ENCODE measurements at places on chromosomes 12 and 14.

GRCh38 chr12:107320929-107321631 is 227.7 kb upstream of the CRY1 start:
- peak; percentile 69 for DNase-seq

DNA sequence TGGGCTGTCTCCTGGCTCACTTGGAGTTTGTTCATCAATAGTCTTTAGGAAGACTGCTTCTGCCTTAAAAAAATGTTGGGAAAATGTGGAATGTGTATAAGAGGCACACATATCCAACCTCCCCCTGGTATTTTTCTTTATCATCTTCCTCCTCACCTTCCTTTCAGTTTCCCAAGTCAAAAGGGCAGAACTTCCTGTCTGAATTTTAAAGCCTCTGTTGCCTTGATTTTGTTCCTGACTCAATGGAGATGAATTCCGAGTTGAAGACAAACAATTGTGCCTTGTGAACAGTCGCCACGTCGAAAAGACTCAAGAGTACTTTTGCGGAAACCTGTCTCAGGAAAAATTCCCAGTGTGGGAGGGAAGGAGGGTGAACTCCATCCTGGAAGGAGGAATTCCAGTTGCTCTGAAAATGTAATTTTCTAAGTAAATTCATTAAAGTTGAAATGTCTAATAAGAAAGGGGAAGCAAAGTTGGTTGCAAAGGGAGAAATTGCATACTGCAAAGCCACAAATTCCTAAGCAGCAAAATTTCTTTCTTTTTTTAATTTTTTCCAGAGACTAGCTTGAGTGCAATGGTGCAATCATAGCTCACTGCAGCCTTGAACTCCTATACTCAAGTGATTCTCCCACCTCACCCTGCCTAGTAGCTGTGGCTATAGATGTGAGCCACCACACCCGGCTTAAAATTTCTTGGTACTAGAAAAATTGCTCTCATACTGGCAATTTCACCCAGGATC is 50.2 kb upstream of the ELK3 start:
- DNase-seq: no peak

- DNase-seq: no peak
Observed at GRCh38 chr12:53011889-53012288, 5.6 kb downstream of the EIF4B start.

DNA sequence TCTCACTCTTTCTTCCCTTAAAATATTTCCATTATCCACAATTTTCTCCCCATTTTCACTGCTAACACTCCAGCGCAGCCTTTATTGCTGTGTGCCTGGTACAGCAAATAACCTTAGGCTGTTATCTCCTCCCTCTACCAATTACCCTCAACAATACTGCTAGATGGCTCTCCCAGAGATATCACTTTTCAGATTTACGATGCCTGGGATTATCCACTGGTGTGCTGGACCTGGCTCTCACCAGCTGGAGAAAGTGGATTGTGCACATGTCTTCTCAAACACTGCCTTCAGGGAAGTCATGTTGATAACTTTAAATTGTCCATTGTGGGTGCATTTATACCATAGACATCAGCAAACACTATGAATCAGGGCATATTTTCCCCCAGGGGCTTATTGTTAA is 101.9 kb upstream of the ADAMTS20 start:
- DNase-seq: no peak

DNA sequence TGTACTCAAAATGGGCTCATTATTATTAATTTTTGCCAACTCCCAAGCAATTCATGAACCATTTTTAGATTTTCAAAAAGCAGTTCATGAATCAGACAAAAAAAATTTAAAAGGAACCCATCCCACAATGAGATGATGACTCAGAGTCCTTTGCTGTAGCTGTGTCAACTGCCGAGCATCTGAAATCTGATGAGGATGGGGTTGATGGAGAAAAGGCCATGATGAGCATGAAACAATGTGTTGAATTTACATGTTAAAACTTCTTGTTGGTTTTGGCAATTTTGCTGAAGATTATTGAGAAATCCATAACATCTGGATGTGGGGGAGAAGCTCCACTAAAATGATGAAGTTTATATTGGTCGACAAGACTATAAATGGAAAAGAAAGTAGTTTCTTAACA is 378.0 kb downstream of the FOXG1 start:
- DNase-seq: no peak
